ENCODE measurements at places on chromosomes 2 and 18.
A peak's percentile ranks its signal among the peaks of the same experiment; 100 is the strongest.

GRCh38 chr18:40577239-40577980 lies 1377.6 kb upstream of the PIK3C3 start:
- no peaks in the 10 kb centered on the region for H3K27me3 ChIP-seq
- H3K4me1 ChIP-seq, result no peaks in the 10 kb centered on the region
- H3K27ac ChIP-seq, result no peak overlapping the region
- H3K4me3 ChIP-seq, result no peak overlapping the region
- no peaks in the 10 kb centered on the region for H3K36me3 ChIP-seq

GRCh38 chr2:56271275-56271674 lies 87.5 kb downstream of the CCDC85A start:
- H3K36me3 ChIP-seq, result no peaks in the 10 kb centered on the region
- H3K4me1 ChIP-seq, result no peaks in the 10 kb centered on the region

GRCh38 chr2:22942441-22942840 lies 442.5 kb upstream of the KLHL29 start:
- H3K27ac ChIP-seq, result no peak overlapping the region
- H3K4me3 ChIP-seq, result no peak overlapping the region
- H3K36me3 ChIP-seq, result no peaks in the 10 kb centered on the region
- no peak for DNase-seq
- no peaks in the 10 kb centered on the region for H3K4me1 ChIP-seq

DNA sequence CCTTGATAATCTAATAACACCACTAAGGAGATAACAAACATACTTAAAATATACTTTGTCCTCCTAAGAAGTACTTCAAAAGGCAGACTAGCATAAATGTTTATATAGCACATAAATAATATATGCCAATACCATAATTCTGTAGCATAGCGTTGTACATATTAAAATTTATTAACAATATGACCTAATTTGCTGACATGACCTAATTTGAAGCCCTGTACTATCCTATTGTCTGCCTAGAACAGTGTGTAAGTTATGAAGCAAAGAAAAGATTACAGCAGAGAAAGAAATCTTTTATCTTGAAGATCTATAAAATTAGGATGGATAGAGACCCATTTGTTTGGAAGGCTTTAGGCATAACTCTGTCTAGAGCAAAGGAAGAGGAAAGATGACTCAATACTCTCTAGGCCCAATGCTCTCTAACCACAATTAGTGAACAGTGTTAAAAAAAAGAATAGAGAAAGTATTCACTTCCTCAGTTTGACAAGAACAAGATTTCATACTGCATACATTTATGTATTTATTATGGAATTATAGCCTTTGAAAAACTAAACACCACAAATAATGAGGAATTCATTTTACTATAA lies 231.3 kb downstream of the ZRANB3 start:
- H3K36me3 ChIP-seq, result peaks cover 31% of the 10 kb centered on the region
- no peak overlapping the region for H3K4me3 ChIP-seq

DNA sequence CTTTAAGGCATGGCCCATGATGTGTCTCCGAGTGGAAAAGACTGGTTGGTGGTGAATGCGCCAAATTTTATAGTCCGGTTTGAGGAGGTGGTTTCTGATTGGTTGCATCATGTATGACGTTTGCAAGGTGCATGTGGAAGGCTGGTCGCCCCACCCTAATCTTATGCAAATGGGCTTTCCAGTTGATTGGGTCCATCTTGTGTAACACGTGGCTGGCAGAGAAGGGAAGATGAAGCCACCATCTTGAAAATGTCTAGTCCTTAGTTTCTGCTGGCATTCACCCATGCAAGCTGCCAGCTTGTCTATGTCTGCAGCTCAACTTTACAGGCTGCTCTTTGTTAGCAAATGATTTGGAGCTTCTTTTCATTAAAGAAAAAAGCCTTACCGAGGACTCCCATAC lies 132.2 kb downstream of the PIK3C3 start:
- H3K4me1 ChIP-seq, result no peaks in the 10 kb centered on the region
- H3K36me3 ChIP-seq, result peaks cover 9% of the 10 kb centered on the region
- no peak overlapping the region for H3K4me3 ChIP-seq
- H3K27ac ChIP-seq, result no peak overlapping the region
- DNase-seq, result no peak

DNA sequence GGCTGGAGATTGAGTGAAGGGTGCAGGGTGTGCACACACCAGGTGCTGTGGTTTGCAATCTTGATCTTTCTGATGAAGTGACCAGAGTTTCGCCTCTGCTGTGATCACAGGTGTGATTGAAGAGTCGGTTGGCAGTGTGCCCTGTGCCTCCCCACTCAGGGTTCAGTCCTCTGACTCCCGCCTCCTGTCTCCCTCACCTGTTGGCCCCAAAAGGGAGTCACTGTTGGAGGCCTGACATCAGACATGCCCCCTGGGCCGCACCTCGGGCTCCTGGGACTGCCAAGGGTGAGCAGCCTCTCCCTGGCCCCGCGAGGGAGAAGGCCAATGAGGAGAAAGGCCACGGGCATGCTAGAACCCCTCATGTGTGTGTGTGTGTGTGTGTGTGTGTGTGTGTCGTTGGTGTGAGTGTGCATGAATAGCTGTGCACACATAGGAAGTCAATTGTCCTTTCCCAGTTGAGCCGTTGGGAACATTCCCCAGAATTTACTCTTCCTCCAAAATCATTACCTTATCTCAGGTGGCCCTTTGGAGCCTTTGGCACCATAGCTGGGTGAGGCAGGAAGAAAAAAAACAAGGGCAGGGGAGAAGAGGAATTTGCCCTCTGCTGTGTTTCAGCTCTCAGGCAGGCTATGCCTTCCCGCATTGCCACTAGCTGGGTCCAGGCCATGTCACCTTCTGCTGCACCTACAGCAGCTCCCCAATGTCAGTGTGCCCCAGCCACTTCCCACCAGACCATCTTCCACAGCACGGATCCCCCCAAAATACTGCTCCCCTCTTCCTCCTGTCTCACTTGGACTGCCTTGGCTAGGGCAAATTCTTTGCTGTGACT lies 78.1 kb upstream of the LAPTM4A start:
- no peaks in the 10 kb centered on the region for H3K36me3 ChIP-seq
- no peak overlapping the region for H3K4me3 ChIP-seq
- no peak overlapping the region for H3K27ac ChIP-seq
- H3K4me1 ChIP-seq, result peaks cover 21% of the 10 kb centered on the region
- no peak for DNase-seq

- H3K27me3 ChIP-seq, result no peaks in the 10 kb centered on the region
- DNase-seq, result no peak
- H3K27ac ChIP-seq, result peak overlapping the region; percentile 16
- peaks cover 23% of the 10 kb centered on the region for H3K4me1 ChIP-seq
- H3K36me3 ChIP-seq, result peaks cover 31% of the 10 kb centered on the region
Observed at GRCh38 chr18:26342646-26343045, 116.4 kb downstream of the TAF4B start.

- no peaks in the 10 kb centered on the region for H3K27me3 ChIP-seq
- peaks cover 6% of the 10 kb centered on the region for H3K4me1 ChIP-seq
- no peak for DNase-seq
- H3K36me3 ChIP-seq, result peaks cover 22% of the 10 kb centered on the region
- H3K27ac ChIP-seq, result no peak overlapping the region
- no peak overlapping the region for H3K4me3 ChIP-seq
Observed at GRCh38 chr2:217832987-217833386, 169.8 kb downstream of the TNS1 start.

- H3K4me3 ChIP-seq, result no peak overlapping the region
- H3K4me1 ChIP-seq, result peaks cover 4% of the 10 kb centered on the region
- H3K27me3 ChIP-seq, result peaks cover 2% of the 10 kb centered on the region
- DNase-seq, result no peak
- peaks cover 1% of the 10 kb centered on the region for H3K36me3 ChIP-seq
- H3K27ac ChIP-seq, result no peak overlapping the region
Observed at GRCh38 chr18:25019086-25019860, 332.7 kb downstream of the ZNF521 start.

GRCh38 chr2:65003037-65003436 lies 13.8 kb downstream of the SLC1A4 start:
- peaks cover 4% of the 10 kb centered on the region for H3K4me1 ChIP-seq
- DNase-seq, result no peak
- H3K4me3 ChIP-seq, result no peak overlapping the region
- no peaks in the 10 kb centered on the region for H3K36me3 ChIP-seq
- H3K27ac ChIP-seq, result no peak overlapping the region
- H3K27me3 ChIP-seq, result no peaks in the 10 kb centered on the region

- H3K27ac ChIP-seq, result no peak overlapping the region
- no peaks in the 10 kb centered on the region for H3K27me3 ChIP-seq
- H3K4me1 ChIP-seq, result peaks cover 9% of the 10 kb centered on the region
- no peak for DNase-seq
- no peaks in the 10 kb centered on the region for H3K36me3 ChIP-seq
- no peak overlapping the region for H3K4me3 ChIP-seq
Observed at GRCh38 chr2:227252831-227253230, 72.2 kb upstream of the MFF start.

GRCh38 chr2:216807857-216808272 lies 52.0 kb downstream of the TNP1 start:
- no peaks in the 10 kb centered on the region for H3K36me3 ChIP-seq
- no peak overlapping the region for H3K4me3 ChIP-seq
- H3K27me3 ChIP-seq, result no peaks in the 10 kb centered on the region

DNA sequence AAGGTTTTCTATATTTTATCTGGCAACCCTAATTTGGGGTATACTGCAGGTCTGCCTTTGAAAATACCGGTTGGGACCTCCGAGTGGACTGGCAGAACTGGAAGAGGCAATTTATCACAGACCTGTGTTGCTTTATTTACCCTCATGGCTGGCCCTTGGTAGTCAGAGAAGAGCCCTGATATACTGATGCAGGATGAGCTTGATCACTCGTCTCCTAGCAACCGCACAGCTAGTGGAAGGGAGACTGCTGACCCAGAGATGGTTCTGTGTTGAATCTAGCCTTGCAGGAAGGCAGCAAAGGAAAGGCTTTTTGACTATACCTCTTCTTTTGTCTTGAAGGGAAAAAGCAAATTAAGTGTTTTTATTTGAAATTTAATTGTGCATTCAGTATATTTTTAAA lies 154.7 kb downstream of the EML6 start:
- peaks cover 2% of the 10 kb centered on the region for H3K4me1 ChIP-seq
- DNase-seq, result no peak
- H3K4me3 ChIP-seq, result no peak overlapping the region

All from mesothelial cell of epicardium (in vitro differentiated cells).